ENCODE measurements at places on chromosomes 2 and 18.

- no peak for DNase-seq
These were observed at the start of gene SPHKAP for GRCh38 chr2:228181098-228182019. Gene SPHKAP, minus strand, starts transcription at chr2:228181687. Its CDS starts 89 bp downstream, at chr2:228181598.

GRCh38 chr2:65724752-65725151 is 292.4 kb upstream of the SPRED2 start:
- no peak for DNase-seq

DNA sequence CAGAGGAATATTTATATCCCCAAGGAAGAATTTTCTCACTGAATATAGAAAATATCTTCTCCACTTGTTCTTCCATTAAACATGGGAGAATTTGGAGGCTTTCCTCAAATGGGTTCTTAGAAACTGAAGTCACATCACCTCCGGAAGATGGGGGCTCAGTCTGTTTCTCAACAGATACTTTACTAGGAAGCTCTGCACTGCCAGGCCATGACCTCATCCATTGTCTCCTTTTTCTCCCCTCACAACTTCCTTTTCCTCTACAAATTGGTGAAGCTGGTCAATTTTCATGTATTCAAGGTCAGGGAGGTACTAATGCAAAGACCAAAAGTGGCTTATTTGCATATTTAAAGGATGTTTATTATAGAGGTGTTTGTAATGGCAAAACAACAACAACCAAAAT is 173.1 kb downstream of the RNF152 start:
- no peak for DNase-seq

DNA sequence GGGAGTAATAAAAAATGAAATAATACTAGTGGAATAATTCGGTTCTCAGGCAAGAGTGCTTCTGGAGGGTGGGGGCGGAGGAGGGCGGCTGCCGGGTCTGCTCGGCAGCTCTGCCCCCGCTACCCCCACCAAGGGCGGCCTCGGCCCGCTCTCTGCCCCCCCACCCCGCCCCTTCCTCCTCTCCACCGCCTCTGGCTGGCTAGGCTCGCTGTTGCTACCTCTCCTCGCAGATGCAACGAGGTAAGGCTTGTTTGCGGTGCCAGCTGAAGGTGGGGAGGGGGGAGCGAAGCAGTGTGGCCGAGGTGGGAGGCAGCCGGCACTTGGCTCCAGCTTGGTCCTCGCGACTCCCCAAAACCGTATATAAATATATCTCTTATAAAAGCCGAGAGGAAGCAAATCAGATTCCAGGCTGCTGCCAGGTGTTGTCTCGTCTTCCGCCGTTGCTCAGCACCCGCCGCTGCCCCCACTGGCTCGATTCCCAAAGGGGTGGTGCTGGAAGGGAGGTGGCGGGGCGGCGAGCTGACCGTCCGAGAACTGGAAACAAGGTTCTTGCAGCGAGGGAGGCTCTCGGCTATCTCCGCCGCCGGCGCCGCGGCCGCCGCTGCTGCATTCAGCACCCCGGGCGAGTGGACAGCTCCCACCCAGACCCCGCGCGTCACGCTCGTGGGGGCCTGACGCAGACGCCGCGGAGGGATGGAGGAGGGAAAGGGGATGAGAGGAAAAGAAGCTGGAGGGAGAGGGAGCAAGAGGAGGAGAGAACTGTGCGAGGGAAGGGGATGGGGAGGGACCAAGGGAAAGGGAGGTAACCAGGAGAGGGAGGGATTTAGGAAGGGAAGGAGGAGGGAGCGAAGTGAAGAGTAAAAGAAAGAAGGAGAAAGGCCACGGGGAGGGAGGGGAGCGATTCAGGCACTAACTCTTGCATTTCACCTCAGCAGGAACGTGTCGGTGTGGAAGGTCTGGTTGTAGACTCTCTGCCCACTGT is at the start of gene MARCHF4:
Gene MARCHF4, minus strand, starts transcription at position 763 of the 982 bp plus-strand sequence. CDS start 2,223 bp downstream, outside the sequence.
- DNase-seq, result peak; percentile 58

DNA sequence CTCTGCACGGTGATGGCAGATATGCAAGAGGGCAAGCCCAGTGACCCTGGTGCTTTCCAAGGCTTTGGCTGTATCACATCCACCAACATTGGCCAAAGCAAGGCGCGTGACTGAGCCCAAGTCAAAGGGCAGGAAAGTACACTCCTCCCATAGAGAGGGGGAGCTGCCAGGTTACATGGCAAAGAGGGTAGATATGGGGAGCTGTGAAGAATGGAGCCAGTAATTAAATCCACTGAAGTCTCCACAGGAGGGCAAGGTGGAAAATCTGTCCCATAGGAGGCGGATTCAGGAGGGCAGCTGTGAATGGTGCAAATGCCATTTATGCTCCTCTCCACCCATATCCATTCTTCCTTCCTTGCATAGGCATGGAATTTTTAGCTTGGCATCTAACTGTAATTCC is 44.6 kb upstream of the THOC1 start:
- DNase-seq, result no peak

GRCh38 chr18:36769172-36769571 is 59.6 kb downstream of the TPGS2 start:
- DNase-seq, result no peak

GRCh38 chr2:147273628-147274027 is 571.2 kb upstream of the ACVR2A start:
- no peak for DNase-seq

GRCh38 chr18:23503963-23504344 is 643 bp downstream of the RMC1 start:
- no peak for DNase-seq

DNA sequence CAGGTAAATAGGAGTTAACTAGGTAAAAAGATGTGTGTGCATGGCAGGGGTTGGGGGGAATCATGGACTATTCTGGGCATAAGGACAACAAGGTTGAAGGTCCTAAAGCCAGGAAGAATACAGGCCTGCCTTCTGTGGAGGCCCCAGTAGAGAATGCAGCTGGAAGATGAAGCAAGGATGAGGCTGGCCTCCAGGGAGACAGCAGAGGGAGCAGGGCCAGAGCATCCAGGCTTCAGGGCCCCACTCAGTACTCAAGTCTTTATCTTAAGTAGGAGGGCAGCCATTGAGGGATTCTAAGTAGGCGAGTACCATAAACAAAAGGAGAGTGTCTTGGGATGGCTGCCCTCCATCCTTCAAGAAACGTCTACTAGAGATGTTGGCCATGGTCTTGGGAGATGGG is 101.8 kb upstream of the APCDD1 start:
- DNase-seq, result no peak

GRCh38 chr2:235639428-235639773 is 145.6 kb downstream of the AGAP1 start:
- no peak for DNase-seq

- DNase-seq, result no peak
These were observed 101.4 kb downstream of the NFATC1 start for GRCh38 chr18:79496978-79497637.

DNA sequence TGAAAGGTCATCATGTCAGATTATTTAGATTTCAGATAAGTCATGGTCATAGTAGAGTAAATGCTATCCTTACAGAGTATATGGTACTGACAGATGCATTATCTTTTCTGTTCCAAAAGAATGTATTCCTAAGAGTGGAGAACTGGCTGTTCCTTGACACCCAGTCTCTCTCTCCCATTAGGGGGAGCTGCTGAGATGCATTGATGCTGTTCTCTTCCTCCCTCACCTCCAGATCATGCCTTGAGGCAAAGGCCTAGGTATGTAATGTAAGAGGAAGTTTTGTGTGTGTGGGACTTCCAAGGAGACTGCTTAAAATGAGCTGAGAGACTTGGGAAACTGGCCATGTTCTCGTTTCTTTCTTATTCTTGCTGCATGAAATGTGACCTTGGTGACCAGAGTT is 979.5 kb upstream of the CELF4 start:
- no peak for DNase-seq

GRCh38 chr2:177201919-177202346 is 10.7 kb upstream of the HNRNPA3 start:
- DNase-seq, result no peak

DNA sequence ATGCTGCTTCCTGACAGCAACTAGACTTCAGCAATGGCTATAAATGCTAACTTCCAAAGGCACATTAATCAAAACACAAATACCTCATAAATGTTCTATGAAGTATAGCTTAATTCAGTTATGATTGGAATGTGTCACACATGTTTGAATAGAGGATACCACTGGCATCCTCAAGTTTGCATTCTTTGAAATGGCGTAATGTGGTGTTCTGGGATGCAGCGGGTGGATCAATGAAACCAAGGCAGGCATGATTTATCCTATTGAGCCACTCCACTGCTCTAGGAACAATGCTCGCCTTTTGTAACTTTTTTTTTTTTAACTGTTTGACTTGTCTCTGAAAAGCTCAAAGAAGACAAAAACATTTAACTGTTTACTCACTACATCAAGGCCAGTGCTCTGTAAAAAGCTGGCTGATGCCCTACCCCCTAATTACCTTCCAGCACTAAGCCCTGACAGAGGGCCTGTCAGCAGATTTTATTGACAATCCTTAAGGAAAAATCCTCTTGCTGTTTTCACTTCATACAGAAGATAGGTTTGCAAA is 278.8 kb upstream of the SESTD1 start:
- no peak for DNase-seq

DNA sequence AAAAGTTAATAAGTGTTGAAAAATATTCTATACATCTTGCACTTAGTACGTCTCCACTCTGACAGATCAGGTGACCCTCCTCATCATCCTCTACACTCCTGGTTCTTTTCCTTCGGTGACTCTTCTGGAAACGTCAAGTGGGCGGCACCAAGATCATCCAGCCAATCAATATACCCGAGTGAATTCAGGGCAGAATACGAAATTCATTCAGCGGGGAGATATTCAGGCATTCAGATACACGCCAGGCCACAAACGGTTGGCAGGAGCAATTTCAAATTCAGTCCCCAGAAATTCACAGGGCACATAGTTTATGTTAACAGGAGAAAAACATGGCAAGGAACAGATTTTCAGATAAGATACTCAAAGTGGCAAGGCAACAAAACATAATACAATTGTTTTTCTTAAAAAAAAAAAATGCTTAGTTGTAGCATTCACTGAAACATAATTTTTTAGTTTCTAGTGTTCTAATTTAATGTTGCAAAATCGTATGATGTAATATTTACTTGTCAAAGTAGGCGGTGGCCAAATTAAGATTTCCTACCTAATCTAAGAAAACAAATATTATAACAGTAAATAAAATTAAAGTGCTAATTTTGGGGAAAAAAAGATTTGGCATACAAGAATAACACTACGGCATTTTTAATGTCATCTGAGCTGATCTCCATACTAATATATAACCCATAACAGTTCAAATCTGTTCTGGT is 4.2 kb downstream of the CLK1 start:
- DNase-seq, result no peak

DNA sequence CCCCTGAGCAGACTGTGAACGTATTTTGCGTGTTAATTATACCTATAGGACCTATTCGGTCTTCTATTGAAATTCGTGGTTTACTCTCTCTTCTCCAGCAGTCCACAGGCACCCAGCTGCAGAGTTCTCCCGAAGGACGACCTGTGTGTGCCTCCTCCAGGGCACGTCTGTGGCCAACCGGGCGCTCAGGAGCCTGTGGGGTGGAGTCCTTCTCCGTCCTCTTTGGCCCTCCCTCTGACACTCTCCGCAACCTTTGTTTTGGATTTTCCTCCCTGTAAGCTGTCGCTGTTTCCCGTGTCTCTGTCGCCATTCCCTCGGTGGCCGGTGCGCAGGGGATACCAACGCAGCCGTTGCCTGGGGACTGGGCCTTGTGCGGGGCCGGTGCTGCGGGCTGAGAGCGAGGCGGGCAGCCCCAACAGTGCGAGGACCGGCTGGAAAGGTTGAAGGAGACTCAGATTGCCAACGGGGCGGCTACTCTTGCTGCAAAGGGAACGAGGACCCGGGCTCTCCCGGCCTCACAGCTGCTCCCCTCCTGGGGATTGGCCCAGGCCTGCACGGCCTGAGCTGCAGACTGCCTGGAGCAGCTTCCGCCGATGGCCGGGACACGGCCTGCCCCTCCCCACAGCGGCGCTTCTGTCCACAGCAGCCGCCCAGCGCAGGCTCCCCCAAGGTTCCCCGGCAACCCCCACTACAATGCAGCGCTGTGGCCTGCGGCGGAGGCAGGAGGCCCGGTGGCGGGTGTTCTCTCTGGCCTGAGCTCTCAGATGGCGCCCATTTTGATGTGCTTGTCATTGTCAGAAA is 221.0 kb downstream of the MTX2 start:
- no peak for DNase-seq

GRCh38 chr18:3401669-3402620 is 48.0 kb upstream of the TGIF1 start:
- no peak for DNase-seq

GRCh38 chr2:43399515-43400264 is 173.3 kb upstream of the ZFP36L2 start:
- no peak for DNase-seq

DNA sequence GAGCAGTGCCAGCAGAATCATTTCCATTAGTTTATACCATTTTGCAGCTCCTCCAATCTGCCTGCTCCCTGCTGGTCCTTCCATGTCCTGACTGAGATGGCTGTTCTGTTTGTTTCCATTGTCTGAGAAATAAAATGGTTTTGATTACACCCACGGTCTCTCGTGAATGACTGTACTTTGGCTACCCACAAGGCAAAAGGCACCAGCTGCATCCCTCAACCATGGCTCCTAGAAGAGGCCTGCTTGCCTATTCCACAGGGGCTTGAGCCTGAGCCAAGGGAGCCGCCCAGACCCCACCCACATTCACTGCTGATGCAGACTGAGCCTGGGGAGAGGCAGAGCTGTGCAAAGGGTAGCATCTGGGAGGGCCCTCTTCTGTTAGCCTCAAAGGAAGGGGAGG is 31.2 kb downstream of the MARCHF4 start:
- no peak for DNase-seq

DNA sequence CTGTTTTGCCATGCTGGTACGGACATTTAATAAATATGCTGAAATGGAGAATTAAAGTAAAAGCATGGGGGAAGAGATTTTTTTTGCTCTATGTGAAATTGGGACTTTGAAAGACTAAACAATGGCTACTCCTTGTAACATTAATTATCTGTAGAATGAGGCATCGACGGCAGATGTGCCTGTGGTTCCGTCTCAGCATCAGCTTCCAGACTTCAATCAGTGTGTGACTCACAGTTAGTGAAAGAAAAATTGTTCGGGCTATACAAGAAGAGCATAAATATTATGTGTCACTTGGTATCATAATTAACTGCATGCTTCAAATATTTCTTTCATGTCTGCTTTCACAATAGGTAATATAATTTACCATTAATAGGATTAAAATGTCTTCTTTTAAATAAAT is 117.0 kb upstream of the SMIM21 start:
- peak; percentile 80 for DNase-seq

DNA sequence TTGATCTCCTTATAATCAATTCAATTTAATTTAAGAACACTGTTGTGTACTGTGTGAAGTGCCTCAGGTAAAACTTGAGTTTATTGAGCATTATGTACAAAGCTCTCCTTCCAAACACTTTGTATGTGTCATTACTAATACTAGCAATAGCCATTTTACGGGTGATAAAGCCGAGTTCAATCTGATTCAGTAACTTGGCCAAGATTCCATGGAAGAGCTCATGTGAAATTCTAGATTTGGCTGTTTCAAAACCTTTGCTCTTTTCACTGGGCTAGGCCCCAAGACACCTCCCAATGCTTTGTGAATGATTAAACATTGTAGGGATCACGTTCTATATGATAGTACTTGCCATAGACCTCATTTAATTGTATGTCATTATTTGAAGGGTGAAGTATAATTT is 8.9 kb upstream of the NFE2L2 start:
- DNase-seq, result no peak

- DNase-seq, result peak; percentile 77
These were observed 62.9 kb upstream of the CTIF start for GRCh38 chr18:48475635-48476549.

Measured in NCI-H1417 treated with DMSO at 0.1 percent for 48 hours (cell line).